GF-D8 (cell line): ENCODE measurements at places on chromosomes 13 and 19.

GRCh38 chr13:91406619-91407018 is 8.2 kb downstream of the GPC5 start:
- DNase-seq, result no peak

GRCh38 chr19:29785955-29786589 is 25.7 kb upstream of the CCNE1 start:
- no peak for DNase-seq

DNA sequence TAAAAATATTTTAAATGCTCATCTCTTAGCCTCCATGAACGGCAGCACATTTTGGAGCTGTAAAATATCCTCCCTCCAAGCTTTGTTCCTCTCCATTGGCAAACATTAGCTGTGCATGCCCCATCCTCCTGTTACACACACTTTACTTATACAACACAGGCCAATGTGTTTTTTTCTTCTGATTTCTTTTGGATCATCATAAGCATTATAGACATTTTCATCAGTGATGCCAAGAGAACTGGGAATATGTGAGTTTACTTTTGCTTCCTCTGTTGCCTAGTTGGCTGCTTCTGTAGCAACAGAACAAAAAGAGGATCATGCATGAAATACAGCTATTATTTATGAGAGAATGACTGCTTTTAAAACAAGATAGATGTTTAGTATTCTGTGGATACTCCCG is 142.6 kb downstream of the PCDH9 start:
- DNase-seq, result no peak

DNA sequence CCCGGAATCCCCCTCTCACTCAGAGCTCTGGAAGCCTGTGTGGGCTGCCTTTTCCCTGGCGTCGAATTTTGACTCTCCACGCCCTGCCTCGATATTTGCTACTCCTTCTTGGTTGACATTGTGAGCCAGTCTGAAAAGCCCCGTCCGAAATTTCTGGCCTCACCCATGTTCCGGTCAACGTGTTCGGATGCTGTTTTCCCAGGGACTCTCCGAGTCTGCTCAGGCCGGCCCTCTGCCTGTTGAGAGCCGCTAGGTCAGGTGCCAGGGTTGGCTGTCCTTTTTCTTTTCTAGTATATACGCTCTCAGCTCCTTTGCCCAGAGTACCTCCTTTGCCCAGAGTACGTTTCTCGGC is 6.8 kb upstream of the DGKH start:
- DNase-seq, result no peak

DNA sequence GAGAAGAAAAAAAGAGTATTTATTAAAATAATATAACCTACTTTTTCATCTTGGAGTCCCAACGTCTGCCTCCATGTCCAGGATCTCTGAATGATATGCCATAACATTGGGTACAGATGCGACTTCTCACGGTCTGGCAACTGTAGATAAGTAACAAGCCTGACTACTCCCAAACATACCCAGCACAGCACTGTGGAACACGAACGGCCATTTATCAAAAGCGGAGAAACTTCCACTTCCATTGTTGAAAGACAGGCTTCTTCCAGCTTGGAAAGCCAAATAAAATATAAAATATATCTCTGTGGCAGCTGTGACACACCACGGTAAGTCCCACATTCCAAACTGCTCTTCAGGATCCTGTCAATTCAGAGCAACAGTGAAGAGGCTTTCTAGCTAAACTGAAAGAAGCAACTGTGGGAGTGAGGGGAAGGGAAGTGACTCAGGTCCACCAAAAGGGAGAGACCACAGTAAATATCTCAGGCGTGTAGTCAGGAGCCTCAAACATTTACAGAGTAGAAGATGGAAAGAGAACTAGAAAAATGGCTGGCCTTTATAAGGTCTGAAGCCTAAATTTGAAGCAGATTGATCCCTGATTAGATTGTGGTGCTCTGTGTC is 331.7 kb downstream of the LIG4 start:
- DNase-seq, result no peak

DNA sequence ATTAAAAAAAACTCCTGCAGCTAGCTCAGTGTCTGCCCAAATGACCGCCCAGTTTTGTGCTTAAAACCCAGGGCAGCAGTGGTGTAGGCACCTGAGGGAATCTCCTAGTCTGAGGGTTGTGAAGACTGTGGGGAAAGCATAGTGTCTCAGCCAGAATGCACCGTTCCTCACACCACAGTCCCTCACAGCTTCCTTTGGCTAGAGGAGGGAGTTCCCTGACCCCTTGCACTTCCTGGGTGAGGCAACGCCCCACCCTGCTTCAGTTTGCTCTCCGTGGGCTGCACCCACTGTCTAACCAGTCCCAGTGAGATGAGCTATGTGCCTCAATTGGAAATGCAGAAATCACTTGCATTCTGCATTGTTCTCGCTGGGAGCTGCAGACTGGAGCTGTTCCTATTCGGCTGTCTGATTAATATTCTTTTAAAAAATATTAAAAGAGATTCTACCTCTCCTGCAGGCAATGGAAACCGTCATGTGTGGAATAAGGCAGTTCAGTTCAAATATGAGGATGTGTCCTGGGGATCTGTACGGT is 645.7 kb downstream of the FGF9 start:
- no peak for DNase-seq

- DNase-seq, result peak; percentile 32
Measured at GRCh38 chr13:95660981-95661581, 15.9 kb upstream of the DNAJC3 start.

- DNase-seq, result no peak
Measured at GRCh38 chr13:114073881-114074612, 58.4 kb downstream of the RASA3 start.

DNA sequence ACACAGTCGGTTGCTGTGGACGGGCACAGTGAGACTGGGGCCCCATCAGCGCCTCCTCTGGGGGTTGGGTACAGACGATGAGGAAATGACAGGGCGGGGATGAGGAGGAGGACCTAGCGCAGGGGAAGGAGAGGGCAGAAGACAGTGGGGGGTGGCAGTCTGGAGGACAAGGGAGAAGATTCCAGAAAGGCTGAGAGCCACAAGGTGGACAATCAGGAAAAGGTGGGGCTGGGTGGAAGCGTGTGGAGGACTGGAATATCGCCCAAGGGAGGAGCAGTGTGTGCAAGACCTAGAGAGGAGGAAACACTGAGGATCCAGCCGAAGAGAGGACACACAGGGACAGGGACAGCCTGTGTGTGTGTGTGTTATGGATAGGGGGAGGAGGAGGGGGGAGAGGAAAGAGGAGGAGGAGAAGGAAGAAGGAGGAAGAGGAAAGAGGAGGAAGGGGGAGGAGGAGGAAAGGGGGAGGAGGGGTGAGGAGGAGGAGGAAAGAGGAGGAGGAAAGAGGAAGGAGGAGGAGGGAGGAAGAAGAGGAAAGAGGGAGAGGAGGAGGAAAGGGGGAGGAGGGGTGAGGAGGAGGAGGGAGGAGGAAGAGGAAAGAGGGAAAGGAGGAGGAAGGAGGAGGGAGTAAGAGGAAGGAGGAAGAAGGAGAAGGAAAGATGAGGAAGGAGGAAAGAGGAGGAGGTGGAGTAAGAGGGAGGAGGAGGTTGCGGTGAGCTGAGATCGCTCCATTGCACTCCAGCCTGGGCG is 15.8 kb upstream of the GARIN5A start:
- no peak for DNase-seq

- no peak for DNase-seq
Measured at GRCh38 chr13:73171926-73172325, 113.1 kb downstream of the KLF5 start.

GRCh38 chr19:43765109-43765876 is 10.5 kb upstream of the SMG9 start:
- DNase-seq, result no peak

- no peak for DNase-seq
Measured at GRCh38 chr13:63307228-63307627, 1891.6 kb upstream of the PCDH20 start.

- DNase-seq, result no peak
Measured at GRCh38 chr13:77389625-77390000, 62.7 kb upstream of the MYCBP2 start.

DNA sequence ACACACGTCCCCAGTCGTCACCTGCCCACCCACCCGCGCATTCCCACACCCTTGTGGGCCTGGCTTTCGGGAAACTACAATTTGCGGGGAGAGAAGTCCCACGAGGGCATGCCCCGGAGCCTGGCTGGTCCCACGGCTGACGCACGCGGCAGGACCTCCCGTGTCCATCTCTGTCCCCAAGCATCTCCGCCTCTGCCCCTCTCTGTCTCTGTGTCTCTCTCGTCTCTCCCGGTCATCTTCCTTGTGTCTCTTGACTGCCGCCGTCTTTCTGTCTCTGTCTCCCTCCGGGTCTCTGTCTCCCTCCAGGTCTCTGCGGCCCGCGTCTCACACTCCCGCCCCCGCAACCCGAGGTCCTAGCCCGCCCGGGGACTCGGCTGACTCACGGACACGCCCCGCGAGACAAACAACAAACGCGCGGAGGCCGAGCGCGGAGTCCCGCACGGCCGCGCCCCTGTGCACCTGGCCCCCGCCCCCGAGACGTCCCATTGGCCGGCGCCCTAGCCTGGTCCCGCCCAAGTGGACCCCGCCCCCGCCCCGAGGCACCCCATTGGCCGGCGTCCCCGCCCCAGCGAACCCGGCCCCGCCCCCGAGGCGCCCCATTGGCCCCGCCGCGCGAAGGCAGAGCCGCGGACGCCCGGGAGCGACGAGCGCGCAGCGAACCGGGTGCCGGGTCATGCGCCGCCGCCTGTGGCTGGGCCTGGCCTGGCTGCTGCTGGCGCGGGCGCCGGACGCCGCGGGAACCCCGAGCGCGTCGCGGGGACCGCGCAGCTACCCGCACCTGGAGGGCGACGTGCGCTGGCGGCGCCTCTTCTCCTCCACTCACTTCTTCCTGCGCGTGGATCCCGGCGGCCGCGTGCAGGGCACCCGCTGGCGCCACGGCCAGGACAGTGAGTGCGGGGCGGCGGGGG is at the start of gene FGF22:
Gene FGF22 (plus strand): TSS at position 627 of the 908 bp plus-strand sequence. CDS start 47 bp downstream, at position 674.
- DNase-seq, result no peak

DNA sequence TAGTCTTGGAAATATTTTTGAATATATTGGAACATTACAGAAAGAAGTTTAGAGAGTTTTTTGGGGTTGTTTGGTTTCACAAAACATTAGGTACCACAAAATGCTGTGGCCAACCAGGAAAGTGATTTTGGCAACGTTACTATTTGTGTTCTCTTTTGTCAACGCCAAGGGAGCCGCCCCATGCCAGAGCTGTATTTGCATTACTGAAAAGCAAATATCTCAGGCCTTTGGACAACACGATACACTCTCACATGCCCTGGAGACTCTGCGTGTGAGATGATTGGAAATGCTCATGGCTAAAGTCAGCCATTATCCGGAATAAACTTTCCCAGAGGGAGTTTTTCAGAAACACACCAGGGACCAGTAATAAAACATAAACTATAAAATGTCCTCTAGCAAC is 324.6 kb downstream of the SHISA2 start:
- no peak for DNase-seq

- peak; percentile 6 for DNase-seq
Measured at GRCh38 chr19:41447732-41448332, 4.9 kb downstream of the ERICH4 start.

GRCh38 chr19:2663920-2664571 is 38.4 kb downstream of the GNG7 start:
- no peak for DNase-seq

DNA sequence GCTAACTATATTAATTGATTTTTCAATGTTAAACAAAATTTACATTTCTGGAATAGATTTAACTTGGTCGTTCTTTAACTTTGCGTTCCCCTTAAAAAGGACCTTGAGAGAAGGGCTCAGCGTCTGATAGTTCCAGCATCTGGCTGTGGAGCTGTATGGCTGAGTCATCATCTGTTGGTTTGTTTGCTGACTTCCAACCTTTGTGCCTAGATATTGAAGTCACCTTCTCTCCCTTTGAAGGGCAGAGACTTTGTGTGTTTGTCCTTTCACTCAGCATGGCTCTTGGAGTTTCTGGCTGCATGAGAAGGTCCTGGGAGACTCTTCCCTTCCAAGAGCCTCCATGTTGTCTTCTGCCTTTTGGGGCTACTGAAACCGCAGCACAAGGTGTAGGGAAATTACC is 16.6 kb upstream of the IRS2 start:
- no peak for DNase-seq

GRCh38 chr13:50712456-50712855 is 131.0 kb downstream of the DLEU7 start:
- no peak for DNase-seq

GRCh38 chr13:96474181-96474557 is 384.3 kb downstream of the HS6ST3 start:
- no peak for DNase-seq

- DNase-seq, result no peak
Measured at GRCh38 chr13:93922063-93922855, 557.2 kb downstream of the DCT start.

GRCh38 chr19:3589439-3589838 is 4.2 kb downstream of the GIPC3 start:
- DNase-seq, result no peak

DNA sequence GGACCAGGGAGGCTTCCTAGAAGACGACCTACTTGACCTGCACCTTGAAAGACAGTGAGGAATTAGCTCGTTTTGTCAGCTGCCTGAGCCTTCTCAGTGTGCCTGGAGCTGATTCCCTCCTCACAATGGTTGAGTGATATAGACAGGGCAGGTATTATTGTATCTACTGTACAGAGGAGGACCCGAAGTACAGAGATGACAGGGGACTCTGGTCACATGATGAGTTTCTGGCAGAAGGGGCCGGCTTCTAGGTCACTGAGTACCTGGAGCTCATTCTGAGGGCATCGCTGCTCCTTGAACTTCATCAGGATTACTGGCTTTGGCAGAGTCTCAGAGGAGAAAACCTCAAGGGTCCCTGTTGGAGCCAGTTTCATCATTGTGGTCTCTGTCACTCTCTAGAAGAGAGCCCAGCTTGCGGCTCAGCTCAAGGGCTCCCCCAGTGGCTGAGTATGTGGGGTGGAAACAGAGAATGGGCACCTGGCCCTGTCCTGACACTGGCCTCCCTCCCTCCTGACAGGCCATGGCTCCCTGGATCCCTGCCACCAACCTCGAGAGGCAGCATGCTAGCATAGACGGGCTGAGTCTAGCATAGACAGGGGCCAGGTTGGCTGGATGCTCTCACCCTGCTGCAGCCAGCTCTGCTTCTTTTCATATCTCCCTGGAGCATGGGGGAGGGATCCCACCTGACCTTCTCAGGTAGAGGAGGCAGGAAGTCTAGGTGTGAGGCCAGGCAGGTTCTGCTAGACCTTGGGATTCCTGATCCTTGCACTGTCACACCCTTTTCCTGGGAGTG is 38.7 kb downstream of the NFIX start:
- peak; percentile 16 for DNase-seq

DNA sequence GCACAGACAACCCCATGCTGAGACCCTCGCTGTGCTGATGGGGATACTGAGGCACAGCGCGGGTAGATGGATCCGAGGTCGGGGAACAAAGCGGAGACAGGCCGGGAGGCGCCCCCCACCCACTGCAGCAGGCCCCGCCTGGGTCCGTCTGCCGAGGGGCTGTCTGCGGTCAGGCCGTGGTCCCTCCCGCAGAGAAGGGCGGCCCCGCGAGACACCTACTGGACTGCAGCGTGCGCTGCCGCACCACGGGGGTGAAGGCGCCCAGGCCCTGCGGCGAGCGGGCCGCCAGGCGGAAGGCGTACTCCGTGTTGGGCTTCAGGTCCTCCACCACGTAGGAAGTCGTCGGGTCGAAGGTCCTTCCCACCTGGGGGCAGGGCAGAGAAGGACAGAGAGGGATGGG is 101.9 kb downstream of the PTPRS start:
- no peak for DNase-seq

- DNase-seq, result no peak
Measured at GRCh38 chr19:5891938-5892771, 11.4 kb downstream of the NDUFA11 start.
